Left ventricle myocardium inferior (tissue), 1 donor: ENCODE measurements at places on chromosomes 7 and 10. TPM values are rescaled to one million over a fixed set of nuclear protein-coding genes. Genes with fewer than 3 reads are reported as not detected.

CDNF gene
- 1.5 TPM for total RNA-seq

DNA sequence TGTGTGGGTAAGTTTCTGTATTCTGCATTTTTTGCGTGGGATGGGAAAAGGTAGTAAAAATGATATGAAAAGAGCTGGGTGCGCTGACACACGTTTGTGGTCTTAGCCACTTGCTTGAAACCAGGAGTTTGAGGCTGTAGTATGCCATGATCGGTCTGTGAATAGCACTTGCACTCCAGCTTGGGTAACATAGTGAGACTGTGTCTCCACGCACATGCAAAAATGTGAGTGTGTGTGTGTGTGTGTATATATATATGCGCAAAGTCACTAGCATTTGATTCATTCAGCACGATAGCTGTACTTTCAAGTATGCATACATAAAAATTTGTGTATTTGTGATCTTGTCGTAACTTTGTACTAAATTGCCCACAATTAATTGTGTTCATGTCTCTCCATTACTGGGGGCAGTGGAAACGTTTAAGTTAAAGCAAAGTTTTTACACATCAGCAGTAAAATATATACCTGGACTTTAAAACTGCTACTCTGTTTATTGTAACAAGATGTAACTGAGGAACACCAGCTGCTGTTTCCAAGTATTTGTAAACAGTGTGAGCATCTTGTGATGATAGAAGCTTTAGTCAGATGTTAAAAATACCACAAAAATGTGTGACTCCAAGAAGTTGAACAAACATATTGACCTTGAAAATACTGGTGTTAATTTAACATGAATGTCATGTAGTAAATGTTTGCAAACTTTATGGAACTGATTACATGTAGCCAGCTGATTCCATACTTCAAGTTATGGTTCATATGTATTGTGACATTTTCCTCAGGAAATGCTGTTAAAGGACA is 1.6 kb downstream of the ZRANB1 start:
- DNase-seq = no peak
- peaks cover 94% of the 10 kb centered on the region for H3K4me1 ChIP-seq
- peak overlapping the region; percentile 75 for H3K27ac ChIP-seq
- no peaks in the 10 kb centered on the region for H3K27me3 ChIP-seq
- peaks cover 5% of the 10 kb centered on the region for H3K36me3 ChIP-seq

LRRC18 gene
- total RNA-seq = not detected

DNA sequence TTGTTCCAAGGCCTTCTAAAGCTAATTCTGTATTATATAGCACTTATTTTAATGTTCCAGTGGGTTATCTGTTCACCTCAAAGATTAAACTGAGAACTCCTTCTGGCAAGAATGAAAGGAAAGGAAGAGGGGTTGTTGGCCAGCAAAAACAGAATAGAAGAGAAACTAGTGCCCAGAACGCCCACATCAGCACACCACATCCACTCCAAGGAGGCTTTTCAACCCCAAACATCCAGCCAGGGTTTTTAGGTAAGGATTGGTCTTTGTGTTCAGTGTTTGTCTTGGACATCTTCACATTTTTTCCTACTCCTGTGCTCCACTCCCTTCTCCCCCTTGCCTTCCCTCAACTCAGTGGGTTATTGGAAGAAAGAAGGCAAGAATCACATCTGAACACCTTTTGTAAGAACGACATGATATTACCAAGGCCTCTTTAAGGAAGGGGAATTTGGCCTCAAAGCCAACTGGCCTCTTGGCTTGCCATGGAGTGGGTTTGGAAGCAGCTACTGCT is 55.8 kb downstream of the BICC1 start:
- no peak overlapping the region for H3K4me3 ChIP-seq
- H3K4me1 ChIP-seq = no peaks in the 10 kb centered on the region
- no peak for DNase-seq
- no peaks in the 10 kb centered on the region for H3K27me3 ChIP-seq
- no peak overlapping the region for H3K27ac ChIP-seq

GRCh38 chr7:128869138-128869943 is 6.7 kb downstream of the ATP6V1F start:
- no peak overlapping the region for H3K27ac ChIP-seq
- DNase-seq = peak; percentile 42
- peaks cover 10% of the 10 kb centered on the region for H3K27me3 ChIP-seq
- H3K4me1 ChIP-seq = peaks cover 22% of the 10 kb centered on the region
- peak overlapping the region; percentile 74 for H3K4me3 ChIP-seq
- H3K36me3 ChIP-seq = peaks cover 17% of the 10 kb centered on the region

DNA sequence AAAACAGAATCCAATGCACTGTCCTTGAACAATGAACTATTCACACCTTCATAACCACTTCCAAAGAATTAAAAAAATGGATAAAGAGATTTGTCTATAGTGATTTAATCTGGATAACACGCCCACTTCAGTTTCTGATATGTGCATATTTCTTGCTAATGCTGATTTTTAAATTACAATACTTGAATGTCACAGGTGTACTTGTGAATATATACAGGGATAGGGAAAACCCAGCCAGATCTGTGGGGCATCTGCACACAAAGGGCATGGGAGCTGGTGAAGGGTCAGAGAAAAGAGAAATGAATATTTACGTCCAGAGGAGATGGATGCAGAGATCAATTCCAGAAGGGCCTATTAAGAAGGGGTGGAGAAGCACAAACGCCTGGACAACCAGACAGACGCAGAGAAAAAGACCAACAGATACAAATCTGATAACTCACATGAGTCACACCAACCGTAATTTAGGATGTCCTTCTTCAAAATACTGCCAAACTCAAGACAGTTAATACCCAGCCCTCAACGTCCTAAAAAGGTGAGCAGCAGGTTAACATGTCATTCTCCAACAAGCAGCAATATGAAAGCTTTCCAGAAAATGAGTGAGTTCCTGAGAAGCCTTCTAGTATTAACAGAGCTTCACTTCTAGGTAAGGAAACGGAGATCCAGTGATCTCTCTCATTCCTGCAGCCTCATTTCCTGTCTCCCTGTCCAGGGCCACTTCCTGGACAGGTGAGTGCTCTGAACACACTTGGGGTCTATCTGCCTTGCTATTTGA is 41.9 kb downstream of the PIP4K2A start:
- DNase-seq = no peak
- H3K27me3 ChIP-seq = no peaks in the 10 kb centered on the region
- no peak overlapping the region for H3K4me3 ChIP-seq
- no peaks in the 10 kb centered on the region for H3K36me3 ChIP-seq
- H3K27ac ChIP-seq = no peak overlapping the region

DNA sequence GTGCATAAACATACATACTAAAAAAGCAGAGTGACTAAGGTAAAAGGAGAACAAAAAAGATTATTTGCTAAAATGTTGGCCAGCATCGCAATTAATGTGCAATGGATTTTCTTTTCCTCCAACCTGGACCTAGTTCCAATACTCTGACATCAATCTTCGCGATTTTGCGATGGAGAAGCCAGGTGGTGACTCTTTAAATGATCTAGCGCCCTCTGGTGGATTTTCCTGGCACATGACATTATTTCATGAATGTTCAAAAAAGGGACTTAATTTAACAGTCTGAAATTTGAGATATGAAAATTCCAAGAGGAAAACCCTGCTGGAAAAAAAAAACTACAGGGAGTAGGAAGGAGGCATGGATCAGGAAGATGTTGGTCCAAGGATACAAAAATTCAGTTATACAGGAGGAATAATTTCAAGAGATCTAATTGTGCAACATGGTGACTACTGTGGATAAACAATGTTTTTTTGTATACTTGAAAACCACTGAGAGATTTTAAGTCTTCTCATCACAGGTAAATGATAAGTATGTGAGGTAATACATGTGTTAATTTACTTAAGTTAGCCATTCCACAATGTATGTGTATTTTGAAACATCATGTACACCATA is 4.3 kb upstream of the KCNMA1 start:
- peaks cover 7% of the 10 kb centered on the region for H3K4me1 ChIP-seq
- peaks cover 85% of the 10 kb centered on the region for H3K27me3 ChIP-seq
- no peak overlapping the region for H3K4me3 ChIP-seq
- no peak for DNase-seq

MYOZ1 gene
- 4.8 TPM for total RNA-seq

DNA sequence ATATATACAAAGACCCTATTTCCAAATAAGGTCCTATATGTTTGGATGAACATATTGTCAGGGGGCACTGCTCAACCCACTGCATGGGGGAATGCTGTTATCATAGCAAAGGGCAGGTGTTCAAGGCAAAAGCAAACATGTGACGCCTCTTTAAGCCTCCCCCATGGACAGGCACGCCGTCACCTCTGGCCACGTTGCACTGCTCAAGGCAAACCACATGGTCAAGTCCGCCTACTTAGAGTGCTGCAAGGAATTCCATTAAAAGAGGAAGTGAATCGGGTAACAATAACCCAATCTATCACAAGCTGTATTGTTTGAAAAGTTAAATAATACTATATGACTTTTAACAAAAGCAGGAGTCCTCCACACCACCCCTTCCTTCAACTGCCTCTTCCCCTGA is 8.8 kb upstream of the CALD1 start:
- H3K27me3 ChIP-seq = no peaks in the 10 kb centered on the region
- no peak overlapping the region for H3K4me3 ChIP-seq
- no peak for DNase-seq
- no peaks in the 10 kb centered on the region for H3K36me3 ChIP-seq

CUX1 gene
- total RNA-seq = 125 TPM
